ENCODE measurements at places on chromosomes 6 and 20.

DNA sequence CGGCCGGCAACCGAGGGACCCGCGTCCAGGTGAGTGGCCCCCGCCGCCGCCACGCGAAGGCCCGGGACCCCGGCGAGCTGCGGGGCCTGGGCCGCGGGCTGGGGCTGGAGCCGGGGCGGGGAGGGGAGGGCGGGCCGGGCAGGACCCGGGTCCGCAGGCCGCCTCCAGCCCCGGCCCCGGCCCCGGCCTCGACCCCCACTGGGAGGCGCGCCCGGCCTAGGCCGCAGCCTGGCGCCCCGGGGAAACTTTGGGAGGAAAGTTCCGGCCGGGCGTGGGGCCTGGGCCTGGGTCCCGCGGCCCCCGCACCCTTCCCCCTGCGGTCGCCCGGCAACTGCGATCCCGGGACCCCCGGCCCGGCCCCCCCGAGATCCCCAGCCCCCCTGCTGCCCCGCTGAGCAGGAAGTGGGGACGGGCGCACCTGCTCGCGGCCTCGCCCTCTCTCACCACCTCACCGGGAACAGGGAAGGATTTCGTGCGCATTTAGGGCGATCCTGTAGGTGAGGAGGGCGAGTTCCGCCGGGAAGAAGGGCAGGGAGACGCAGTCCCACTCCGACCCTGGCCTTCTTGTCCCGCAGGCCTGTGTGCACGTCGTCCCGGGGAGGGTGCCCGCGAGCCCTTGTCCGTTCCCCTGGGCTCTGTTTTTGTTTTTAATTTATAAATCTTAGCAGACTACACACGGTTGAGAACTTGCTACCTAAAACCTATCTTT lies 402 bp downstream of the OSBPL2 start:
- DNase-seq = no peak

GRCh38 chr6:33875141-33875581 lies 71.4 kb upstream of the MLN start:
- DNase-seq = no peak

- DNase-seq = no peak
These were observed 15.0 kb downstream of the MBOAT1 start for GRCh38 chr6:20197251-20197650.

DNA sequence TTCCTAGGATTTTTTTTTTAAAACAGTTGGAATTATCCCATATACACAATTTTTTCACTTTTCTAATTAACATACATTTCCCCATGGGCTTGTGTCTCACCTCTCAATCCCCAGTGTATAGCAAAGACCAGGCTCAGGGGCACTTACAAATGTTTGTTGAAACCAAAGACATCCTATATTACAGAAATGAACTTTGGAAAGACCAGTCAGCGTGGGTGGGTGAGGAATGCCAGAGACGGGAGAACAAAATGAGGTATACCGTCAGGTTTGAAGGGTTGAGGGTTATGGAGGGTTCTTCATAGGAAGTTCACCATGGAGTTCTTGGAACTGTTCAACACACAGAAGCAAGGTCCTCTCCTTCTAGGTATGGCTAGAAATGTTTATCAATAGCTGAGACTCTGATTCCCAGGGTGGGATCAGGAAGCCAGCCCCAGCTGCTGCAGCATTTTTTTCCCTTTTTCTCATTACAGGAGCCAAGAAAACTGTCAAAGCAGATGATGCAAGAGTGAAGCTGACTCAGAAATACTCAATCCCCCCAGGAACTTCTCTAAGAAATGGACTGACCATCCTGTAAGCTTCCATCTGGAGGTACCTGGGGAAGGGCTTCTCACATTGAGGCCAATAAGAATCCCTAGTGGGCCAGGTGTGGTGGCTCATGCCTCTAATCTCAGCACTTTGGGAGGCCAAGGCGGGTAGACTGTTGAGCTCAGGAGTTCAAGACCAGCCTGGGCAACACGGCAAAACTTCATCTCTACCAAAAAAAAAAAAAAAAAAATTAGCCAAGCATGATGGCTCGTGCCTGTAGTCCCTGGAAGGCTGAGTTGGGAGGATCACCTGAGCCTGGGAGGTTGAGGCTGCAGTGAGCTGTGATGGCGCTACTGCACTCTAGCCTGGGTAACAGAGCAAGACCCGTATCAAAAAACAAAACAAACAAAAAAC lies 15.9 kb upstream of the TBC1D20 start:
- DNase-seq = no peak

- DNase-seq = no peak
These were observed 12.8 kb upstream of the ELOVL5 start for GRCh38 chr6:53361549-53362031.

GRCh38 chr20:13694420-13695150 lies 55.9 kb upstream of the TASP1 start:
- no peak for DNase-seq
